SK-N-SH (cell line): ENCODE measurements at places on chromosomes 16 and 17.

DNA sequence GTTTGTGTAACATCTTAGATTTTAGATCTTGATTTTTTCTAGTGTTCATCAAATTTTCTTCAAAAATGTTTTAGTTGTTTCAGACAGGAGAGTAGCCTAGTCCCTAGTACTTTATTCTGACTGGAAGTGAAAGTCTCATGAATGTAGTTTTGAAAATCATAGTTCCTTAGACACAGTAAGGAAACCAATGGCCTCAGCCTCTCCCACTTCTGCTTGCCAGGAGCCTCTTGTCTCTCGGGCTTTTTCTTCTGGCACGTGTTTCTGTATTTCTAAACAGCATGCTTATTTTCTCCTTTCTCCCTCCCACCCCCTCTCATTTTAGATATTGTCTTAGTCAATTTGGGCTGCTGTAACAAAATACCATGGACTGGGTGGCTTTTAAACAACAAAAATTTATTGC, 9.8 kb downstream of the SLFN5 start:
- no peak for DNase-seq

- DNase-seq = no peak
Measured at GRCh38 chr17:65430209-65430833, 131.1 kb downstream of the AXIN2 start.

GRCh38 chr16:21593530-21594289, 5.7 kb upstream of the METTL9 start:
- DNase-seq = no peak

- DNase-seq = no peak
Measured at GRCh38 chr17:18950944-18951905, 740 bp upstream of the SLC5A10 start.

DNA sequence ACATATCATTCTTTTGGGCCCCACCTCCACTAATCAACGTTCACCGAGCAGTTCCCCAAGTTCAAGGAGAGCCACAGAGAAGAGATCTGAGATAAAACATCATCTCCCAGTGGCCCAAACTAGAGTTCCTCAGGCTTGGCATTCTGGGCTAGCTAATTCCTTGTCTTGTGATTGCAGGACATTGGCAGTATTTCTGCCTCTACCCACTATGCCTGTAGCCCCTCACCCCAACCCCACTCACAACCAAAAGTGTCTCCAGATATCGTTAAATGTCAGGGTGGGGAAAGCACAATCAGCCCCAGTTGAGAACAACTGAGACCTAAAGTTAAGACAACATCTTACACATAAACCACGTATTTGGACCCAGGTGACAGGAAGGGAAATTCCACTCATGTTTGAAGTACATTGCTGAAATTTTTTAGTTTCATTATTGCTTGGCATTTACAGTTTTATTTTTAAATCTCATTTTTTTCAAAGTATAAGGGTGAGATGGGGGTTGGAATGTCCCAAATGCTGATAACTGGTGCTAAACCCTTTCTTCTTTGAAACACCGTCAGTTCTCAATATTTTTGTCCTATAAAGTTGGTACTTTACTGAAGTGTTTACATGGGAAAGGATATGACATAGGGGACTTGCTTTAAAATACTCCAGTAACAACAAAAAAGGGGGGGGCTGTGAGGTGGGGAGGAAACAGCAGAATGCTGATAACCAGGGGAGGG, 13.6 kb downstream of the ZC3H7A start:
- DNase-seq = no peak
